ENCODE measurements at places on chromosomes 12 and 14.

GRCh38 chr12:61894168-61894567 is 366.0 kb upstream of the USP15 start:
- DNase-seq = no peak

GRCh38 chr14:67736771-67737170 is 35.1 kb downstream of the RDH12 start:
- DNase-seq = no peak

- DNase-seq = no peak
Measured at GRCh38 chr14:94936401-94936892, 166.5 kb upstream of the GSC start.

DNA sequence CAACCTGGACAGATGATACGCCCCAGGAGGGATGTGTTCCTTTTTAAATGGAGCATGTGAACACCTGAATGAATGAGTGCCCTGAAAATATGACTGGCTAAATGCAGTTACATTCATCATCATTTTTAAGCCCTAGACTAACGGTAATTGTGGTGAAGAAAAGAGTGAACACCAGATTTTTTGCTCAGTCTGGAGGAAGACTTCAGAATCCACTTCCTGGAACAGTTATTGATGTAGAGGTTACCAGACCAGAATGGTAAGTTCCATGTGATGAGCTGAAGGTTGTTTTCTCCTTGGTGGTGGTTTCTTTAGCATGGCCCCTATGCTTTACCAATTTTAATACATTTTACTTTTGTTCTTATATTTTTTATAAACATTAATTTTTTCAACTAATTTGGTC is 29.3 kb downstream of the PIWIL1 start:
- DNase-seq = no peak

- DNase-seq = no peak
Measured at GRCh38 chr12:104761611-104762010, 196.5 kb downstream of the SLC41A2 start.

- peak; percentile 38 for DNase-seq
Measured at GRCh38 chr12:113092607-113093408, 36.3 kb downstream of the DTX1 start.

DNA sequence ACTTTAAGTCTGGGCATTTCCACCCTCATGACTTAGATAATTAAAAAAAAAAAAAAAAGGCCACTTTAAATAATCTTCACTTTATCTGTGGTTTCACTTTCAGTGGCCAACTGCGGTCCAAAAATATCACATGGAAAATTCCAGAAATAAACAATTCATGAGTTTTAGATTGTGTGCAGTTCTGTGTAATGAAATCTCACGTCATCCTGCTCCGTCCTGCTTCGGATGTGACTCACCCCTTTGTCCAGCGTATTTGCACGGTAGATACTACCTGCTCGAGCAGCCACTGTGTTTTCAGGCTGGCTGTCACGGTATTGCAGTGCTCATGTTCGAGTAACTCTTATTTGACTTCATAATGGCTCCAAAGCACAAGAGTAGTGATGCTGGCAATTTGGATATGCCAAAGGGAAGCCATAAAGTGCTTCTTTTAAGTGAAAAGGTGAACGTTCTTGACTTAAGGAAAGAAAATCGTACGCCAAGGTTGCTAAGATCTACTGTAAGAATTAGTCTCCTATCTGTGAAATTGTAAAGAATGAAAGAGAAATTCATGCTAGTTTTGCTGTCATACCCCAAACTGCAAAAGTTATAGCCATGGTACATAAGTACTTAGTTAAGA is 2.4 kb downstream of the E2F7 start:
- no peak for DNase-seq

GRCh38 chr12:111754671-111755070 is 12.1 kb upstream of the ALDH2 start:
- no peak for DNase-seq

DNA sequence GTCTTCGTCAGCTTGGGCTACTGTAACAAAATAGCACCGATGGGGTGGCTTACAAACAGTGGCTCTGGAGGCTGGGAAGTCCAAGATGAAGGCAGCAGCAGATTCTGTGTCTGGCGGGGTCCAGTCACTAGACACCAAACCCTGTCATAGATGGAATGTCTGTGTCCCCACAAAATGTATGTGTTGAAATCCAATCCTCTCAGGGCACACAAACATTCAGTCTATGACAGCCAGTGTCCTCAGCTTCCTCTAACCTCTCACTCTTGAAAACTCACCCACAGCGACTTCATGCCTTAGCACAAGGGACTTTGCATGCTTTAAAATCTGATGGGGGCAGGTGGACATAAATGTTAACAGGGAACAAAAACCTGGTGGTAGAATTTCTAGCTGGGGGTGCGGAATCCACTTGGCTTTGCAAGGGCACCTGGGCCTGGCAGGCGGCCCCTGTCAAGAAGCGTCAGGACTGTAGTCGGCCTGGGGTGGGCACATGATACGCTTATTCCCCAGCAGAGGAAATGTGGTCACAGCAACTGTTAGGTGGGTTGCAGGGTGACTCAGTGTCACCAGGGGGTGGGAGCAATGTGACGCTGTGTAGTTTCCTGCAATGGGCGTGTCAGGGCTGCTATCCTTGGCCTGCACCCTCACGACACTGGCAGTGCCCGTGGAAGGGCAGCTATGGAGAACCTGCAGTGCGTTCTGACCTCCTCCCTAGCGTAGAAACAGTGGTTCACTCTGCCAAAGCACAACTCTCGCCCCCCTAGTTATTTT is 17.7 kb downstream of the RIN3 start:
- DNase-seq = no peak

- no peak for DNase-seq
Measured at GRCh38 chr12:105417732-105418131, 87.2 kb downstream of the C12orf75 start.

DNA sequence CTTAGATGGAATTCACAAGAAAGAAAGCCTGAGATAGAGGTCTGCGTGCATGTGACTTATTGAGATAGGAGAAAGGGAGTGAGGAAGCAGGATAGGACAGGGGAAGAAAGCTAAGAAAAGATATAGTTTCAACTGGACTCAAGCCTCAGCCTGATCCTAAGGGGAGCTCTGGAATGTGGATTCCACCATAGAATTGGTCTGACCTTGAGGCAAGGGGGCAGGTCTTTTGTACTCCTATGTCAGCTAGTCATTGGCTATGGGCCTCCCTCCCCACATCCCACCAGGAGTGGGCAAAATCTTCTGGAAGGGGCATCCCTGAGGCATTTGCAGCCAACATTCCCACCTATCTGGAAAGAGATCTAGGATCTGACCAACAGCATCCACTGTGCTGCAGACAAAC is 88.5 kb upstream of the HSPB8 start:
- no peak for DNase-seq

GRCh38 chr12:9961901-9962300 is 9.3 kb upstream of the CLEC12A start:
- no peak for DNase-seq

GRCh38 chr12:131550121-131550520 is 160.8 kb upstream of the SFSWAP start:
- DNase-seq = no peak

DNA sequence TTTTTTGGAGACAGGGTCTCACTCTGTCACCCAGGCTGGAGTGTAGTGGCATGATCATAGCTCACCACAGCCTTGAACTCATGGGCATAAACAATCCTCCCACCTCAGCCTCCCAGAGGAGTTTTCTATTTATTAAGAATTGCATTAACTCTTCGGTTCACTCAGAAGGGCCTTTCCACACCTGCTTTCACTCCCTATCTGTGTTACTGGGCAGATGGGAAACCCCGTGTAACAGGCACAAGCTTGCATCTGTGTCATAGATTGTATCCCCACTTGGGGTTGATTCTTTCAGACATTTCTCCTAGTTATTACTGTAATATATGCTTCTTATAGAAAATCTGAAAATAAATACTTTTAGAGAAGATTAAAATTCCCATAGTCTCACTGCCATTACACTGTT is 38.7 kb downstream of the STX2 start:
- no peak for DNase-seq

- no peak for DNase-seq
Measured at GRCh38 chr14:95531969-95532368, 2.9 kb upstream of the GLRX5 start.

- no peak for DNase-seq
Measured at GRCh38 chr12:2429032-2429431, 365.7 kb upstream of the FKBP4 start.

DNA sequence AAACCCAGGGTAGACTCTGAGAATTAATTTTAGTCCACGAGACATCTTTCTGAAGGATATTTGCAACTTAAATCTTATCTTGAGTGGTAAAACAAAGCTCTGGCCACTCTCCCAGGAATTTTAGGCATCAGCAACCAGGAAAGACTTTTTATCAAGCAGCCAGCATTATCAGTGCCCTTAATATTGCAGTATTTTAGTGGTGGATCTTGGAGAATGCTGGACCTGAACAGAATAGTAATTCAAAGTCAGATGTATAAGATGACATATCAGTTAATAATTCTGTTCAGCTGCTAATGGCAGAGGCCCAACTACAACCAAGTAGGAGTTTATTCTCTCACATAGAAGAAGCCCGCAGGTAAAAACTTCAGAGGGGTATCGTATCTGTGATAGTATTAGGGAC is 59.0 kb upstream of the CRY1 start:
- no peak for DNase-seq

DNA sequence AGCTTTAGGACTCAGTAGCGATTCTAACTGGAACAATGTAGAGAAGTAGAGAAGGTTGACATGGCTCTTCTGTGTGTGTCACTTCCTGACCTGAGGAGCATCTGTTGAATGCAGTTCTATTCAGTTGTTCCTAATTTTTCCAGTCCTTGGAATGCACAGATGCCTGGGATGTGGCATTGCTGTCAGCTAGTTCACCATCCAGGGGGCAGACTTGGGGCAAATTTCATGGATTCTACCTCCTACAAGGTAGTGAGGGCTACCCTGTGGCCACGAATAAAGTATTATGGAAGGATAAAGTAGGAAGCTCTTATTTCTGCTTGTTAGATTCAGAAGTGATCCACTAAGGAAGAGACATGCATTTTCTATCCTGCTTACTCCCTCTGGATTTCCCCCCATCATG is 74.4 kb upstream of the GPATCH2L start:
- DNase-seq = no peak

- no peak for DNase-seq
Measured at GRCh38 chr12:108382437-108382801, 43.3 kb upstream of the CMKLR1 start.

DNA sequence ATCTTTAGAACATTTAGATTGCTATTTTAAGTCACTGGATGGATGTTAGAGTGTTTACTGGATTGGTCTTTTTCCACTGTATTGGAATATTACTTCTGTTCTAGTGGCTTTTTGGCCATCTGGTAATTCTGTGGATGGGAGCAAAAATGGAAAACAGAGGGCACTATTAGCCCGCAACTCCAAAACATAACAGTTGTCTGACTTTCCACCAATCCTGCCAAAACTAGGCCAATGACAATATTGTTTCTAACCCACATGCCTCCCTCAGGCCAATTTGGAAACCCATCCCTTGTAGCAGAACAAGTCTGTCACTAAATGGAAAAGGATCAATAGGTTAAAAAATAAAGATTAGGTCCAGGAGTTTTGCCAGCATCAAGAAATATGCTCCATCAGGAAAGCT is 97.8 kb downstream of the ETNK1 start:
- DNase-seq = no peak

DNA sequence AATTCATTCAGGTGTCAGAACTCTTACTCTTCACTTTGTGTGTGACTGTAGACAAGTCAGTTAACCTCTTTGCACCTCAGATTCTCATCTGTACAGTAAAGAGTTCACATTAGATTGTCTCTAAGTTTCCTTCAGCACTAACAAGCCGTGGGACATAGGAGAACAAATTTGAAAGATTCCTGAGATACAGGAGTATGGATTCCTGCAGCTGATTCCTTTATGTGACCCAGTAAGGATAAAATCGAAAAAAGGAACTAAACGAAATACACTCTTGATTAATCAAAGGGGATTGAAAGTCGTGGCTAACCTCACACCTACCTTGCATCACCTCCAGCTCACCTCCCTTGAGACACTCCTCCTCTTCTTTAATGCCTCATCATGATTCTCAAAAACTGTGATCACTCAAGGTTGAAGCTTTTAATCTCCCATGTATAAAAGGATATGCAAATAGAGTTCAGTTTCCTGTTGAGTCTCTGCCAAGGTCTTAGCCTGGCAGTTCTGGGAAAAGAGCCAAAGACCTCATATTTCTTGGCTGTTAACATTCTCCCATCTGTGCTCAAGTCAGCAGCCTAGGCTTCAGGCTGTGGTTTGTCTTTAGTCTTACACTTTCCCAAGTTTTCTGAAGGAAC is 156.6 kb downstream of the DAD1 start:
- peak; percentile 92 for DNase-seq

DNA sequence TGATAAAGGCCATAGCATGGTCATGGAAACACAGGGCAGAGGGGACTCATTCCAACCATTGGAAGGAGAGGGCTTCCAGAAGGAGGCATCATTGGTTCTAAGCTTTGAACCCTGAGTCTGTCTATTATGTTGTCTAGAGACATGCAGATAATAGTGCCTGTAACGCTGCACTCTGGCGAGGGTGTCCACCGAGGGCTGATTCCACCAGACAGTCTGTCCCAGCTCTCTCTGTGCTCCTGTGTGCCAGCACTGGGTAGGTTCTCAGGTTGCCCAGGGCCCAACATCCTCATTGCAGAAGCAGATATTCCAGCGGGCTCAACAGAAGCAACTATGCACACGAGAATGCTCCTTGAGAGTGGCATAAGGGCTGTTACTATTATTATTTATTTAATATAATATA is 18.7 kb upstream of the CLMN start:
- no peak for DNase-seq

- no peak for DNase-seq
Measured at GRCh38 chr12:81245458-81245857, 167.6 kb downstream of the ACSS3 start.

DNA sequence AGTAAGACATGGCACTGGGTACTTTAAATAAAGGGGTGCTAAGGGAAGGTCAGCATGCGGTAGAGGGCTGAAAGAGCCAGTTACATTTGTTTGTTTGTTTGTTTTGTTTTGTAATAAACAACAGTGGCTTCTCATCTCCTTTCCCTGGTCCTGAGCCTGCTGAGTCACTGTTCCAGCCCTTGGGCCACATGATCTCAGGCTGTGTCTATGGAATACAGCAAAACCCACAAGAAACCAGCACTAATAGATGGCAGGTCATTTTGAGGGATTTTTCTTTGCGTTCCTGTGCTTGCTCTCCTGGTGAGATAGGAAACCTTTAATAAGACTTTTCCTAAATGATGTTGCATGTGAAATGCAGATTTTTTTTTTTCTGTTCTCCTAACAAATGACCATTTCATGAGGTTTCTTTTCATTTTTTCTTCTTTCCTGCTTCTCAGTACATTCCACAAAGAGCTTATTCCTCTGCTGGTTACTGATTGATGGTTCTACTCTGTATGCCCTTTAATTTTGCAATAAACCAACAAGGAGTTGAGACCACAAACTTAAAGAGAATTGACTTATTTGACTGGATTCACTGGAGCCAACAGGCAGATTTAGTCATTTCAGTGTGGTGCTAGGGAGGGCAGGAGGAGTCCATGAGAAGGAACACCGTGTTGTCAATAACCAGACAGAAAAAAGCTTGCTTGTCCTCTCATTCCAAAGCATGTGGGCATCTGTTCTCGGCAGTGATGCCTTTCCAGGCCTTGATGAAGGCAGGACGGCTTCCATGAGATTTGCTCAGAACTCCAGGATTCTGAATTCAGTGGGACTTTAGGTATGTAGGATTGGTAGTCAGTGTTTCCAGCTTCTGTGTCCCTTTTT is 459.2 kb downstream of the RAD51B start:
- no peak for DNase-seq

- no peak for DNase-seq
Measured at GRCh38 chr12:16622338-16622737, 16.4 kb upstream of the LMO3 start.

GRCh38 chr12:39287817-39288216 is 155.1 kb downstream of the KIF21A start:
- no peak for DNase-seq
